ENCODE measurements at places on chromosomes 5 and 9. TPM values are rescaled to one million over a fixed set of nuclear protein-coding genes. Genes with fewer than 3 reads are reported as not detected.

- no peak for DNase-seq
These were observed 691.2 kb downstream of the TLR4 start for GRCh38 chr9:118395415-118395814.

LHX6 gene
- 20.0 TPM for total RNA-seq

INSL4 gene
- total RNA-seq: not detected

DNA sequence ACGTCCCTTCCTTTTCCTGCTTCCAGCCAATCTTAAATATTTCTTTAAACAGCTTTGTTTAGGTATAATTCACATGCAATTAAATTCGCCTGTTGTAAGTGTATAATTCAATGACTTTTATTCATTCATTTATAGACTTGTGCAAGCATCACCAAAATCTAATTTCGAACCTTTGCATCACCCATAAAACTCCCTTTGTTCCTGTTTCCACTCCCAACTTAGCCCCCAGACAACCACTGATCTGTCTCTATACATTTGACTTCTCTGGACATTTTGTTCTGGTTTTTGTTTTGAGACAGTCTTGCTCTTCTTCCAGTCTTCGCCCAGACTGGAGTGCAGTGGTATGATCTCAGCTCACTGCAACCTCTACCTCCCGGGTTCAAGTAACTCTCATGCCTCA, 71.5 kb downstream of the NR6A1 start:
- DNase-seq: no peak

FAM78A gene
- 1.7 TPM for total RNA-seq

GRCh38 chr9:133170716-133171115, 7.0 kb upstream of the GBGT1 start:
- no peak for DNase-seq

APC gene
- total RNA-seq: 423 TPM

CDH9 gene
- total RNA-seq: 34.2 TPM

DNA sequence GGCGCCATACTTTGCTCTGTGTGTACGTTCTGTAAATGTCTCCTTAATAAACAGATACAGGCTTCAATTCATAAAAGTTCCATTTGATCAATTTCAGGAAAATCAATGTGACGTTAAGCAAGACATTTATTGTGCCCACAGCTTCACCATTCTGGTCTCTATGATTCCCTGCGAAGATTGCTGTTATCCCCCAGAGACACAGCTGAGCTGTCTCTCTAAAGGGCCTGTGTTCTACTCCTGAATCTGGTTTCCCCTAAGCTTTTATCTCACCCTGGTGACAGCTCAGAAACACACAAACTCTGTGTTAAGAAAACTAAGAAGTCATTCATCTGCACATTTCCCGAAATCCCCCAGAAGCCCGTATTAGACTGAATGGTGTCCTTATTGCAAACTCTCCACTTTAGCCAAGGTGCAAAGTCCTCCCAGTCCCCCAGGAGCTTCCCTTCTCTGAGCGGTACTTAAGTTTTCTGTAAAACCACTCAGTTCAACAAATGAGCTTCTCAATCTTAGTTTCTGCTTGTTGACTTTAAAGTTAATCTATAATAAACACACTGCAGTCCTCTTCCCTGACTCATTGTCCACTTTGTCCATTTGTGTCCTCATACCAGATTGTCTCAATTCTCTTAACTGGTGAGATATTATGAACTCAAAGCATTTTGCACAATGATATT, 1.4 kb upstream of the C5orf15 start:
- no peak for DNase-seq

IL31RA gene
- 0.16 TPM for total RNA-seq

DNA sequence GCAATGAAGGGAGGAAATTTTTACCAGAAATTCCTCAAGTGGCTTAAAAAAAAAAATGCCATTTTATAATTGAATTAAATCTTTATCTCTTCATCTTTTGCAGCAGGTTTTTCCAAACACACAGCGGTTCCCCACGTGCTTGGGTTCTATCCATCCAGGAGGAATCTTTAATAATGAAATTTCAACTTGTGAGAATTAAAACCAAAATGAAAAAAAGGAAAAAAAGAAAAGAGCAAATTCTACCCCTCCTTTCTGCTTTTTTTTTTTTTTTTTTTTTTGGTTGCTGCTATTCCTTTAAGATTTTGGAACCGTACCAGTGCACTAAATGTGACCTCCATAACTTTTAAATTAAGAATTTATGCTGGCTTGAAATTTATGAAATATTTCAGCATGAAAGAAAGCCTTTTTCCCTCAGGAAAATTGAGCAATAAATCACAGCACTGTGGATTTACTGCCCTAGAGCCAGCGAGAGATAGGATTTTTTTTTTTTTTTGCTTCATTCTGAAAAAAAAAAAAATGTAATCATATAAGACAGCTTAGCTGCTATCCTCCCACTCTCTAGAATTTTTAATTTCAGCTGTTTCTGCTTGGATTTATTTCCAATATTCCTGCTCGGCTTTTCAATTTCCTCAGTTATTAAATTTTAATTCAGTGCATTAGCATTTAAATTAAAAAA, 88.5 kb downstream of the ZNF618 start:
- no peak for DNase-seq

STK32A gene
- total RNA-seq: 5.3 TPM

DNA sequence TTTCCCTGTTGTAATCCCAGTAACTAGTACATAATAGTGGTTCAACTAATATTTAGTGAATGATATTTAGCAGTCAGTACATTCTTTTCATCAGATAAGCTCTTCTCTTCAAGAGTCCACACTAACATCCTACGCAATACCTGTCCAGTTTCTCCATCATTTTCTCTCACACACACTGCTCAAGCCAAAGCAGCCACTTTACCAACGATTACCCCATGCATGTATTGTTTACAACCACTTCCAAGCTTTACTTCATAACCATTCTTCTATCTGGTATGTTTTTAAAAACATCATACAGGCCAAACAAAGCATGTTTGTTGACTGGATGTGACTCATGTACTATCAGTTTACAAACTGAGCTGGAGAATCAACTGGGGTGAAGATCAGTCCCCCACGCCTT, 7.3 kb downstream of the UBTD2 start:
- DNase-seq: no peak

DNA sequence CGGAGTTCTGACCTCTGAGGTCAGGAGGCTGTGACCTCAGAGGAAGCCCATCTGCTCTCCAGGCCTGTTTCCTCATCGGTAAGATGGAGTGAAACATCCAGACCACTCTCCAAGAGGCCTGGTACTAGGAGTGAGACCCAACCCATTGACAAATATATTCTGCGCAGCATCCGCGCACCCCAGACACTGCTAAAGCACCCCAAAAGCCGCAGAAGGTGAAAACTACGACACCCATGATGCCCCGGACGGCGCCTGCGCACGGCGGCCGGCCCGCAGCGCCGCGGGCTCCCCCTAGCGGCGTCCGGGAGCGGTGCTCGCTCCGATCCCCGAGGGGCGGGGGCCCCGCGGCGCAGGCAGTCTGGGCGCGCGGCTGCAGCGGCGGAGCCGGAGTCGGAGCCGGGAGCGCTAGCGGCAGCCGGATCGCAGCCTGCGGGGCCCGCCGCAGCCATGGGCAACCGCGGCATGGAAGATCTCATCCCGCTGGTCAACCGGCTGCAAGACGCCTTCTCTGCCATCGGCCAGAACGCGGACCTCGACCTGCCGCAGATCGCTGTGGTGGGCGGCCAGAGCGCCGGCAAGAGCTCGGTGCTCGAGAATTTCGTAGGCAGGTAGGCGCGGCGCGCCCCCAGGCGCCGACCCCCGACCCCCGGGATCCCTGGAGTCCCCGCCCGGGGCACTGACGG, at the start of gene DNM1:
Gene DNM1, plus strand, starts transcription at position 356 of the 683 bp plus-strand sequence. Its CDS starts 92 bp downstream, at position 448.
- DNase-seq: peak; percentile 57
